ENCODE measurements at places on chromosomes 11 and 22.

DNA sequence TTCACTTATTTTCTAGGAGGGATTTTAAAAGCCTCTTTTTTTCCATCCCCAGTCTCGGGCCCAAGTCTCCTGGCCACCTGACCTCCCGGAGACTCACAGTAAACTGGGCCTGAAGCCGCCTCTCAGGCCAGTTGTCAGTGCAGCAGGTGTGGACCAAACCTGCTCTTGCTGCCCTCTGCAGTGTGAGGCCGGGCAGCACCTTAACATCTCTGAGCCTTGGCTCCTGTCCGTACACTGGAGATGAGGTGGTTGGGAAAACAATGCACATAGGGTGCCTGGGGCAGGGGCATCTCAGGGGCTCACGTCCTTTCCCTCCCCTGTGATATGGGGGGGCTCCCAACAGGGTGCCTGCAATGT is 45.1 kb downstream of the PHF21B start:
- DNase-seq: no peak

DNA sequence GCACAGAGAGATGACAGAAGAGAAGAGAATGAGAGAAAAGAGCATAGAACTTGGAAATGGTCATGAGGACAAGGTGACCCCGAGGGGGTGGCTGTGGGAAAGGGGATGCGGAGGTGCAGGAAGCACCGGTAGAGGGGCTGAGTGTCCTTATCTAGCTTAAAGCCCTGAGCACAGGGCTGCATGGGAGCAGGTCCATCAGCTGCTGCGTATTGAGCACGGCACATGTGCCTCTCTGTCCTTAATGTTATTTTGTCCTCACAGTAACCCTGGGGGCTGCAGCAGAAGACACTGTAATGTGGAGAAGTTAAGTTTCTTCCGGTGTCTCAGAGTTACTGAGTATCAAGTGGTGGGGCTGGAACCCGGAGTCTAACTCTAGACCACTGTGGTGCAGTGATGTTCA is 94.4 kb upstream of the OR4B1 start:
- no peak for DNase-seq

- DNase-seq: no peak
Observed at GRCh38 chr11:101296896-101297295, 167.3 kb upstream of the PGR start.

DNA sequence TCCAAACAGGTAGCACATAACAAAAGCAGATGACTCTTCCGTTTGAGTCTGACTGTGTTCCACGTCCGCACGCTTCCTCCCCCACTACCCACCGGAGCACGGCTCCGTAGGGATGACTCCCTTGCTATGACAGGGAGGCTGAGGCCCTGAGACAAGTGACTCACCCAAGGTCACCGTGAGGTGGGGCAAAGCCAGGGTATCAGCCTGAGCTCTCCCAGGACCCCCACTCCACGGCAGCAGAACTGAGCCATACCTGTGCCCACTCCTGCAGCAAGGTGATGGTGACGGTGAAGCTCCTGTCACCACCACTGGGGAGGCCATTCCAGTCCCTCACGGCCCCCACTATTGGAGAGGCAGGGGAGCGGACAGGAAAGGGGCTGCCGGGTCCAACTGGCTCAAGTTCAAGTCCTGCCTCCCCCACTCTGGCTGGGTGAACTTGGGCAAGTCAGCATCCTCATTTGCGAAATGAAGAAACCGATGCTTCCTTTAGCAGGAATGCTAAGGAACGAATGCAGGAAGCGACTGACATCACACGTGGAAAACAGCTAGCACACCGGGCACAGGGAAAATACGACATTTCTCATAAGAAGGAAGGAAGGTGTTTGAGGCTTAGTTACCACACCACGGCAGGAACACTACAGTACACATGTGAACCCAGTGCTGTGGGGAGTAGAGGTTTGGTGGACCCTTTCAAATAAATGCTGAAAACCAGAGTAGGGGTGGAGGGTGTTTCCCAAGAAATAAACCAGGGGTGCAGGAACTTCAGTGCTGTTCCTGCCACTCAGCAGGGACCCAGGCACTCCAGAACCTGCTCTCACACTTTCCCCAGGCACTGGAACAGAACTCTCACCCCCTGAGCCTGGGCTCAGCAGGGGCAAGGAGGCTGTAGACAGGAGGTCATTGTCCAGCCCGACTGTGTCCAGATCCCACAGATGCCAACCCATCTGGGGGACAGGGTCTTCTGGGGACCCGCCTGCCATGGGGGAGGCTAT is 32.4 kb upstream of the CBX7 start:
- no peak for DNase-seq

DNA sequence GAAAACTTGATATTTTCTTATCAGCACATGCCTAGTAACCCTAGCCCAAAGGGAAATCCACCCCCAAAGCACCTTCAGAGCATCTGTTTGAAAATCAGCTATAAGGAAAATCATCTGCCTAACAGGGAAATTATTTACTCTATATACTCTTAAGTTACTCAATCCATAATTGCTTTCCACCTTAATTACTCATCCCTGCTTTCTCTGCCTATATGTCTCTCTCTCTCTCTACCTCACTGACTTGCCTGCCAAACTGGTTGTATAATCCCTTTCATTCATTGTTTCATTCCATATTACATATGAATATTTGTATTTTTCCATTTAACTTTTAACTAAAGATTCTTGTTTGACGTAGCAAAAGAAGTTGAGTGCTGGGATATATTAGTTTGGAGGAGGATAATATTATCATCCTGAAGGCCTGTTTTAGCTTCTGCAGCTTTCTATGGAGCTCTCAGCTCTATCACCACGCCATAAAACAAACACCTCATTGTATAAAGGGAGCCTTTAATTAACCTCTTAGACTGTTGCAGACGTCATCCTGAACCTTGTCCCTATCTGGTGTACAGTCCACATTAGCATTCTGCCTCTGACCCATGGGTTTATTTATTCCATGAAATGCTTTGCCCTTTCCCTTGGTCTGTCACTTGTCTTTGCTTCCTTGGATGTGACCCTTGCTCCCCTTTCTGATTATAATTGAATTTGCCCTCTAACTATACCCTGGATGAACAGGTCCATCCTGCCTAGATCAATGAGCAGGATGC is 98.9 kb downstream of the INSC start:
- DNase-seq: no peak

DNA sequence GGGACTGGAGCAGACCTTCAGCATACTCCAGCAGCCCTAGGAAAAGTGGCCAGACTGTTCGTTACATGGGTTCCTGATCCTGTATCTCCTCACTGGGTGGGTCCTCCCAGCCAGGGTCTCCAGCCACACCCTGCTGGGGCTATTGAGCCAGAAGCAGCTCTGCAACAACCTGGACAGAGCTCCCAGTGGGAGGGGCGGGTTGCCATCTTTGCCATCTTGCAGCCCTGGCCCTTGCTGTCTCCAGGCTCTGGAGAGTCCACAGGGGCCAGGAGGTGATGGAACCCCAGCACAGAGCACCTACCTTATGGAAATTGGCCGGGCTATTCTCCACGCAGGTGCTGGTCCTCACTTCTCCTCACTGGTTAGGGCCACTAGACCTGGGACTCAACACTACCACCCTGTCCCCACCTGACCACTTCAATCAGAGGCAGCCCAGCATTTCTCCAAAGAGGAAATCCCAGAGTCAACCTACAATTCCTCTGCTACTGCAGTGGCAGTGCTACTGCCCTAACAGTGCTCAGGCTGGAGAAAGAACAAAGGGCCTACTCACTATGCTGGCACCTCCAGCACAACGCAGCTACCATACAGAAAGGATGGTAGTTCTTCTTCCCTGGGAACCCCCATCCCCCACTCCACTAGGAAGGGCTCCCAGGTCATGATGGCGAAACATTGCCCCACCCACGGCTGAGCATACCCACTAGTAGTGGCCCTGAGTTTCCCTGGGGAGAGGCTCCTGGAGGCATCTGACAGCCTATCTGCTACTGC is 290.2 kb upstream of the NCAM1 start:
- no peak for DNase-seq

- no peak for DNase-seq
Observed at GRCh38 chr11:121670805-121671282, 218.1 kb upstream of the SORL1-AS1 start.

DNA sequence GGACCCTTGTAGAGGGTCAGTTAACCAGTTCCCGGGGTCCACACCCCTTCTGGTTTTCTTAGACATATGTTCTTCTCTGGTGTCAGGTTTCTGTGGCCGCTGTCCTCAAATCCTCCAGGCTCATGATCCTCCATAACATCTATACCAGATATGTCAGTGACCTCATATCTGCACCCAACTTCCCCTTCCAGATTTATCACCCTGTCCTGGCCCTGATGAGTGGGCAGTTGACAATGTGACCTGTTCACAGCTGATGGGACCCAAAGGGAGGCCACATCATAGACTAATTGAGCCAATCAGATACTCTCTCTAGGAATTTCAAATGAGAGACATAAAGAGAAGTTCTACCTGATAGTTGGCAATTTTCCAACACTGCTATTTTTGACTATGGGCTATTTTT is 5.1 kb downstream of the DKK3 start:
- no peak for DNase-seq

GRCh38 chr11:131656839-131657211 is 286.4 kb downstream of the NTM start:
- DNase-seq: no peak

- peak; percentile 35 for DNase-seq
Observed at GRCh38 chr11:63537293-63538101, 889 bp downstream of the PLAAT4 start.

- no peak for DNase-seq
Observed at GRCh38 chr11:60860943-60861342, 5.2 kb upstream of the PTGDR2 start.

DNA sequence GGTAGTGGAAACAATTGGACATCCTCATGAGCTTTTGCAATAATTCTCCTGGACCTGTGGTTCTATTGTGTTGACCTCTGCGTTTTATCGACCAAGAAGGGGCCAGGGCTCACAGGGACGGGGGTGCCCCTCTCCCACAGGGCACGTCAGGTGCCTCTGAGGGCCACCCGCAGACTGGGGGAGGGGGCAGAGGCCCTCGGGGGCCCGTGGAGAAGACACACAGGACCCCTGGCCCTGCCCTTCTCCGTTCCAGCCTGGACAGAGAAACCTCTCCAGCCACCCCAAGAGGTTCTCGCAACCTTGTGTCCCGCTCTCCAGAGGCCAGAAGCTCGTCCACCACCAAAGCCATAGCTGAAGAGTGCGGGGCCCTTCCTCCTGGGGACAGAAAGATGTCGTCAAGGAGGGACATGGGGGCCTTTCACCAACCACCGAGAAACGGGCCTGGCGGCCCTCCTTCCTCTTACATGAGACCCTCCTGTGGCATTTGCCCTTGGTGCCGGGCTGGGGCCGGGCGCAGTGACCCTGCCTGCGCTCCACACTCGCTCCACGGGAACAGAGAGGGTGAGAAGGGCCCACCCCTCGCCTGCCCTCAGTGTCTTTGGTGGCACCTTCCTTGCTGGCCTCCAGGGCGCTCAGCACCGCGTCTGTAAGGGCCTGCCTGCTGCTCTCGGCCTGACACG is 57.3 kb downstream of the GRAMD4 start:
- no peak for DNase-seq

- no peak for DNase-seq
Observed at GRCh38 chr11:61534933-61535839, 26.6 kb downstream of the LRRC10B start.

DNA sequence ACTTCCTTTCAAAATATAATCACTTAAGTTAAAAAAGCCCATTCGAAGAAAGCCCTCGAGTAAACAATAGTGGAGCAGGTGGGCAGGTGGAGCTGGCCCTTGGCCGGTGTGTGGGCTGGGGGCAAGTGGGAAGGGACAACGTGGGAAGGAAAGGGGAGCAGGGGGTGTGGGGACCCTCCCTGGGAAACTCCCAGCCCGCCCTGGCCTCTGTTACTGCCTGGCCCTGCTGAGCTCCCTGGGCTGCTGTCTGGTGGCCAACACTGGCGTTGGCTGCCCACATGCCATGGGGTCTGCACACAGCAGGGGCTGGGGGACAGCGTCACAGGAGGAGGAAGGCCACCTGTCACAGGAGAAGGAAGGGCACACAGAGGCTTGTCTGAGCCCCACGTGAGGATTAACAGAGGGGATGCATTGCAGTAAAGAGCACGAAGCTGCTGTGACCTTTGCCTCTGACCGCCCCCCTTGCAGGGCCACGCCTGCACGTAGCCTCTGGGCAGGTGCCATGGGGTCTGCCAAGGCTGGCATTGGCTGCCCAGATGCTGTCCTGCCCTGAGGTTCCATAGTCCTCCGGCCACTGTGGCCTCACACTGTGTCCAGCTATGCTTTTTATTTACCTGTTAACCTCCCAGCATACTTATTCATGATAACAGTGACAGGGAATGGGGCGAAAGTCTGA is 36.2 kb upstream of the CCDC188 start:
- DNase-seq: no peak

- no peak for DNase-seq
Observed at GRCh38 chr11:60821827-60822599, 19.9 kb upstream of the CCDC86 start.

DNA sequence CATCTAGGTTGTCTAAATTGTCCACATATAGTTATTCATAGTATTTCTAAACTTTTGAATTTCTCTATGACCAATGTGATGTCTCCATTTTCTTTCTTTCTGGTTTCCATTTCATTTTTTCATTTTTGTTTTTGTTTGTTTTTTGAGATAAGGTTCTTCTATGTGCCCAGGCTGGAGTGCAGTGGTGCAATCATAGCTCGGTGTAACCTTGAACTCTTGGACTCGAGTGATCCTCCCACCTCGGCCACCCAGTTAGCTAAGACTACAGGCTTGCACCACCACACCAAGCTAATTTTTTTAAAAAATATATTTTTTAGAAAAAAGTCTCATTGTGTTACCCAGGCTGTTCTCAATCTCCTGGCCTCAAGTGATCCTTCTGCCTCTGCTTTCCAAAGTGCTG is 8.2 kb downstream of the GSTT4 start:
- DNase-seq: no peak

- DNase-seq: no peak
Observed at GRCh38 chr22:43592476-43592875, 180.7 kb downstream of the MPPED1 start.

- DNase-seq: no peak
Observed at GRCh38 chr11:10973416-10973815, 115.6 kb upstream of the ZBED5 start.

- DNase-seq: no peak
Observed at GRCh38 chr11:78935398-78936068, 360.9 kb upstream of the NARS2 start.

DNA sequence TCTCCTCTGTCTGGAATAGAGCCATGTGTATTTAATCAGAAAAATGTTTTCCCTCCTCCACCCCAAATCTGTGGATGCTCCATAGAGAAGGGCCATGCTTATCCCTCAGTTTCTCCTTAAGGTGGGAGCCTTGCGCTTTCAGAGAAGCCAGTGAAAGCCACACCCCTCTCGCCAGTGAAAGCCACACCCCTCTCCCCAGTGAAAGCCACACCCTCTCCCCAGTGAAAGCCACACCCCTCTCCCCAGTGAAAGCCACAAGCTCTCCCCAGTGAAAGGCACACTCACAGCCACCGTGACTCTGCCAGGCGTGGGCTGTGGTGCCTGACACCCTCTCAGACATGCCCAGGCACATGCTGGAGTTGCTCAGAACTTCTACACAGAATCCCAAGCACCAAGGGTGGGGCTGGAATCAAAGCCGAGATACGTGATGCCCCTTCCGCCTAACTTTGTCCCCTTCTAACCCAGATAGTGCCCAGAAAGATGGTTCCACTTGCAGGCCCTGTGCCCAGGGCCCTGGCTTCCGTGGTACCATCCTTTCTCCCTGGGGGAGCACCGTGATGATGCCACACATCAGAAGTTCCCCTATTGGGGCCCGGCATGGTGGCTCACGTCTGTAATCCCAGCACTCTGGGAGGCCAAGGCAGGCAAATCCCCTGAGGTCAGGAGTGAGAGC is 16.5 kb upstream of the PRR5 start:
- DNase-seq: peak; percentile 86
